ENCODE measurements at places on chromosomes 2 and 18.

GRCh38 chr2:96737831-96738230, 2.0 kb downstream of the LMAN2L start:
- DNase-seq, result no peak

DNA sequence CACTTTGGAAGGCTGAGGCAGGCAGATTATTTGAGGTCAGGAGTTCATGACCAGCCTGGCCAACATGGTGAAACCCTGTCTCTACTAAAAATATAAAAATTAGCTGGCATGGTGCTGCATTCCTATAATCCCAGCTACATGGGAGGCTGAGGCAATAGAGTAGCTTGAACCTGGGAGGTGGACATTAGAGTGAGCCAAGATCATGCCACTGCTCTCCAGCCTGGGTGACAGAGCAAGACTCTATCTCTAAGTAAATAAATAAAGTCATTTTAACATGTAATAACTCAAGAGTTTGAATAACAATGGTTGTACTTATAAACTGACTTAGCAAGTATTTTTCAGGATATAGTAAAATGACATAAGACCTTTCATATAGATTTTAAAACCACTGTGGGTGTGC, 169.3 kb upstream of the FN1 start:
- no peak for DNase-seq

DNA sequence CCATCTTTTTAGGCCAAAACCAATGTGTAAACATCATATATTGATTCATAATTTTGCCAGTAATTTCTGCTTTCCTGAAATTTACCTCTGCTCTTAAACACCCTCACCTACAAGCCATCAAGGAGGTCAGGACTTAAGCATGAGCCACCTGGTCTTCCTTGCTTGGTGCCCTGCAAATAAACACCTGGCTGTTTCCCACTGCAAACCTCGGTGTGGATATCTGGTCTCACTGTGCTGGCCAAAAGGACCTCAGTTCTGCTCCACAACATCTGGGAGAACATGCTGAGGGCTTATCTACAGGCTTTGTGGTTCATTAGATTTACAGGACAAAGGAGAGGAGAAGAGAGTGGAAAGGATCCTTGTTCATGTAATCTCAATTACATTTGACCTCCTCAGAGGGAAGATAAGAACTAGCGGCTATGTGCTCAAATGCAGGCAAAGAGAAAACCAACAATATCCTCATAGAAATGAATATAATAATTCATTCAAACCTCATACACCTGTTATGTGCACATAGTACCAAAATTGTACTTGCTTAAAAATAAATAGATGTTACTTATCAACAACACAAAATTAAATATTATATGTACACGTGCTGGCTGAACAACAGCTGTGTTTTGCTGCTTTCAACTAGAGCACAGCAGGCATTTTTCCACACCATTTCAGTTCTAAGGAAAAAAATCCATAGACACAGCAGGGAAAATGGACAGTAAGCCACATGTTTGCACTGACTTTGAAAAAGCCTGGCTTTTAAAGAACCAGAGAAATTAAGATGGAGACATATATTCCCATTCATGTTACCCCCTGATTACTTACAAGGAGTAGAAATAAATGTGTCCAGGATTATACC, 465.1 kb downstream of the LPIN1 start:
- no peak for DNase-seq

GRCh38 chr2:188078534-188078933, 213.1 kb upstream of the GULP1 start:
- DNase-seq, result no peak

DNA sequence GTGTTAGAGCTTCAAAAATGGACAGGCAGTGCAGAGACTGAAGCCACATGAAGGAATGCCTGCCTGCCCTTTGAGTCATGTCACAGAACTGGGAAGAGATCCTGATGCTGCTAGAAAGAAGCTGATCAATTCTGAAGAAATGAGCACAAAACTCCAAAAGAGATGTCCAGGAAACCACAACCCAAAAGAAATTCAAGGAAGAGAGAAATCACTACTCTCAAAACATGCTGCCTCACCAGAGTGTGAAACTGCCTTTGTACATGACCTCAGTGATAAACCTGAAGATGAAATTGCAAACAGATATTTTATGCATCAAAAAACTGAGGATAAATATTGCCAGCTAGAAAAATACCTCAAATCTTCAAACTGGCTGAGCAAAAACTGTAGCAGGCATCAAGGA, 20.5 kb downstream of the USP40 start:
- no peak for DNase-seq

- no peak for DNase-seq
Measured at GRCh38 chr2:224596289-224596688, 11.1 kb upstream of the CUL3 start.

DNA sequence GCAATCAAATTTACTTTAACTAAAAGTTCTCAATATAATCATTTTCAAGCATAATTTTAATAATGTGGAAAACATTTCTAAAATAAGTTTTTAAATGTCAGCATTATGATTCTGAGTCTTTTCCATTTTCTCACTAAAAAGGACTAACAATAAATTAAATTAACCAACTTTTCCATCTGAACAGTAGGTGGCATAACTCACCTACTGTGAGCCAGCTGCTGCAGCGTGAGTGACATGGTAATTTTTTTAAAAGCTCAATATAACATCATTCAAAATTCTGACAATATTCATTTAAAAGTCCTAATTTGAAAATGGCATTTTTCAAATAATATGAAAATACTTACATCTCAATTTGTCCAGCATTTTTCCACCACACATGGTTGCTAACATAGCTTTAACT, 66.5 kb downstream of the DTNB start:
- no peak for DNase-seq

GRCh38 chr2:46257476-46257875, 39.7 kb upstream of the EPAS1 start:
- DNase-seq, result no peak

DNA sequence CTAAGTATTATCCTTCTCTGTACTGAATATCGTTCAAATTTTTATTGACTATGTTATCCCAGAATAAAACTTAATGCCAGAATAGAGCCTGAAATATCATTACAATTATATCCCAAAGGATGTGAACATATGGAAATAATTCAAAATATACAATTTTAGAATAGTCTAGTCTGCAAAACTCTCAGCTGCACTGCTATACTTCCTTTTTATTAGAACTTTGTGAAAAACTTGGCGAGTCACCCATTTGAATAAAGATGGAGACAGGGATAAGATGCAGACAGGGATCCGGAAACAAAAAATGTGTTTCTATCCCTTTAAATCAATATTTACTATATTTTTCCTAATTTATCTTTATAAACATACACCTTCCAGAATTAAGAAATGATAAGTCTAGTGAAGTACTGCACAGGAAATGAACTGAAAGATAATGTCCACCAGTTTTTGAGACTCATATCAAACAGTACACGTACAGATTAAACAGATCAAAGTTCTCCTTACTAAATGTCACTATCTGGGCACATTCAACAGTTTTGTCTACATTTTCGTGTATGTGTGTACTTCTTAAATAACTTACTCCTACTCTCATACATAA, 107.8 kb downstream of the MEP1B start:
- no peak for DNase-seq

DNA sequence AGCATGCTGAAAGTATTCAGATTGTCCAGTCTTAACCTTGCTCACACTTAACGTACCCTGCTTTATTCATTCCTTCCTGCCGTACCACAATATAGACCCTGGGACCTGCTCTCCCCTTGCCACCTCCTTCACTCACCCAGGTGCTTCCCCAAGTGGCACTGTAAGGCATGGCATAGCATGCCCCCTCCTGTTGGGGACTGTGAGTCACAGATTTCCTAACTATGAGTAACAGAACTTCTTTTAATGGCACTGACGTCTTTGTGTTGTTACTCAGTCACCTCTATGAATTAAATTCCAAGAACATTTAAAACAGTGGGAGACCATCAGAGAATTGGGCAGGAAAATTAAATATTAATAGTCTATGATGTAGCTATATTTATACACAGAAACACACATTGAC, 117.2 kb downstream of the CTNNA2 start:
- DNase-seq, result peak; percentile 15
